Stimulated activated CD4-positive, alpha-beta T cell treated with anti-CD3 and anti-CD28 coated beads, Interleukin-1b, Interleukin-23, amount 100 ng/mL, for 1 hour (primary cell): ENCODE measurements at places on chromosomes 2 and 18.

GRCh38 chr2:233240897-233241296 lies 10.6 kb upstream of the ATG16L1 start:
- no peak for DNase-seq

DNA sequence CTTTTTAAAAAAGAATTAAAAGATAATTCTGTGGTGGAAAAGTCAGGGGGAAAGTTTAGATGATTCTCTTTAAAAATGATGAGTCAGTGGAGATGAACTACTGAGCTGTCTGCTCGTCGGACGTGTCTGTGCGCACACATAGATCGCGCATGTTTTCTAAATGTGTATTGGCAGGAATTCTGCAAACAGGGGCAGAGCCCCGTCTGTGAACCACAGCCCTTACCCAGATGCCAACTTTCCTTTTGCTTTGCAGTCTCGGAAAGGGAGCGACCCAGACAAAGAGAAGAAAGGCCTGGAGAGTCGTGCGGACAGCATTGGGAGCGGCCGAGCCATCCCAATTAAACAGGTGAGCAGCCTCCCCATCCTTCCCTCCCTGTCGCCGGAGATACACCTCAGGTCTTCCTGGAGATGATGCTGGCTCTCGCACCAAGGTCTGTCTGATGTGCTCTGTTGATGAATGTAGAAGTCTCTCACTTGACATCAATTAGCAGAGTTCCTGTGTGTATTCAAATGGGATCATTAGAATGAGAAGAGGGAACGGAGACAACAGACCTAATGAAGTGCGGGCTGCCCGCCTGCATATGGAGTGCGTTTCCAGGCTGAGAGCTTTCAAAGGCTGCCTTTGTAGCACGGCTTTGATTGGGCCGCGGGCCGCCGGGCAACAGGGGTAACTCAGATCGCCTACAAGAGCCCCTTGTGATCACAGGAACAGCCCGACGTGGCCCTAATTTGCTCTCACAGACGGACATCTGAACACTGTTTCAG lies 313.3 kb downstream of the AGAP1 start:
- no peak for DNase-seq

- no peak for DNase-seq
Measured at GRCh38 chr2:176997074-176997791, 215.4 kb upstream of the HNRNPA3 start.

DNA sequence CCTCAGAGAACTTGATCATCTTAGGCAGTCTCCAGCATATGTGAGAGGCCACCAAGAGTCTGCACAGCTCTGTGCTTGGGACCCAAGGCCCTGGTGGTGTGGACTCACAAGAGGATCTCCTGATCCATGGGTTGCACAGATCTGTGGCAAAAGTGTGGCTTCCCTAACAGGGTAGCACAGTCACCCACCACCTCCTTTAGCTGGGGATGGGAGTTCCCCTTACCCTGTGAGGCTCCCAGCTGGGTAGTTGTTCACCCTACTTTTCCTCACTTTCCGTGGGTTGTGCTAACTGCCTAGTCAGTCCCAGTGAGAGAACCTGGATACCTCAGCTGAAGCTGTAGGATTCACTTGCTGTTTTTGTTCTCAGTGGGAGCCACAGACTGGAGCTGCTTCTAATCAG lies 123.7 kb downstream of the FTCDNL1 start:
- DNase-seq: no peak

DNA sequence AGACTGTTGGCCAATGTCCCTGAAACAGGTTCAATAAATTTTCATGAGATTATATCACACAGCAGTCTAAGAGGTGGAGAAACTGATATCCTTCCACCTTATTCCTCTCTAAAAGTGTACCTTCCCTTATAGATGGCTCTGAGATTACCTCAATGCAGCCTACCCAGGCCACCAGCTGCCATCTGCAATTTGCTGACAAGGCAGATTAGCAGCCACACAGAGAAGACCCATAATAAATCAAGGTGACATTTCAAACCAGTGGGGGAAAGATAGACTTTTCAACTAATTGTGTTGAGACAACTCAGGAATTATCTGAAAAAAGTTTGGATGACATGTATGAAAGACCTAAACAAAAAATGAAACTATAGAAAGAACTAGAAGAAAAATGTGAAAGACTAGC lies 43.2 kb downstream of the ZBTB7C start:
- DNase-seq: no peak

- no peak for DNase-seq
Measured at GRCh38 chr2:150140777-150141176, 346.7 kb downstream of the RND3 start.

DNA sequence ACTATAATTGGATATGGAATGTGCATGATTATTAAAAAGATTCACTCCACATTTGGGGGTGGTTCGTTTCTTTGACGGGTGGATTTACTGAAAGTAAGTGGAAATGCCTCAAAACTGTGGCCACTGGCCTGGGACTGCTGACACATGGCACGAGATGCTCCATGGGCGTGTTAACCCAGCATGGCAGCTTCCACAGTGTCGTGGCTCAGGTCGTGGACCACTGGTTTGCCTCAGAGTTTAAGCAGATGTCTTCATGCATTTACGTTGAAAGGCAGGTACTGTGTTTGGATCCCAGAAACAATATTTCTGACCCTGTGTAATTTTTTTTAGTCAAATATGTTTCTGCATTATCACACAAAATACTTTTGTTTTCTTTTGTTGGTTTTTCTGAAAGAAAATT lies 242.0 kb downstream of the GBX2 start:
- DNase-seq: no peak
